ENCODE measurements at places on chromosomes 1 and 21.

- no peak for DNase-seq
Measured at GRCh38 chr1:109513110-109513710, 3.7 kb upstream of the AMIGO1 start.

DNA sequence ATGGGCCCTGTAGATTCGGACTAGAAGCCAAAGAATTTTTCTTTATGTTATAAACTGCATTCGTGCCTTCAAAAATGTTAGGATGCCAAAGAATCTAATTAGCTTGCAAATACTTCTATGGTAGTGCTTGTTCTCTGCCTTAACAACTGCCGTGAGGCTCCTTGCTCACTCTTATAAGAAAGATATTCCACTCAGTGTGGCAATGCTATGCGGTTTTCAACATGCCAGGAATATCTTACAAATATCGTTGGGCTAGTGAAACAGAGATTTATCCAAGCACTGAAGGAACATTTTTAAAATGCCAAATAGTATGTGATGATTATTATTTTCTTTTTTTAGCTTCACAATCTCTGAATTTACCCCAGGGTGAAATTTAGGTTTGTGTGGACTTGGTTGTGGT is 198.2 kb downstream of the GREM2 start:
- no peak for DNase-seq

GRCh38 chr1:81305997-81306452 is 494.7 kb upstream of the ADGRL2 start:
- DNase-seq, result peak; percentile 22

DNA sequence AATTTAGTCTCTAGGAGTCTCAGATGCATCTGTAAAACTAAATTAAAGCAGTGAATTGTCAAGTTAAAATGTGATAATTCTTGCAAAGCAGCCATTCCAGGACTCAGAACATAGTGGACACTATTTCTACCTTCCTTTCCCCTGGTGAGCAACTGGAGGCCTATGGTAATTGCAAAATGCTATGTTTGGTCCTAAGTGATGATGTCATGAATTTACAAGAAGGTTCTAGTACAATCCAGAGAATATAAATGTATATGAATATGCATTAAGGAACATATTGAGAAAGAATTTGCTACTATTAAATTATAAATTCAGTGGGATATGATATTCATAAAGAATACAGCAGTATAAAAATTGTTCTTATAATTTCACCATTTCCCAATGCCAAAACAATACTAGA is 32.6 kb downstream of the OMA1 start:
- no peak for DNase-seq

- peak; percentile 92 for DNase-seq
Measured at GRCh38 chr1:201191653-201192260, 1.1 kb downstream of the IGFN1 start.

DNA sequence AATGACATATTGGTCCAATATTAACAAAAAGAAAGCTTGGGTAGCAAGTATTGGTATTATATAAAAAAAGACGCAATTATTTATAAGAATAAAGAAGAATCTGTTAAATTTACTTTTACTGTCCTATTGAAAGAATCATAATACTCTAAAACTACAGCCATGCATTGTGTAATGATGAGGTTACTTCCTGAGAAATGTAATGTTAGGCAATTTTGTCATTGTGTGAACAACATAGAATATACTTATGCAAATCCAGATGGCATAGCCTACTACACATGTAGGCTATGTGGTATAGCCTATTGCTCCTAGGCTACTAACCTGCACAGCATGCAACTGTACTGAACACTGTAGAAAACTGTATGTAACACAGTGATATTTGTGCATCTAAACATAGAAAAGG is 121.2 kb upstream of the PTGFR start:
- no peak for DNase-seq

DNA sequence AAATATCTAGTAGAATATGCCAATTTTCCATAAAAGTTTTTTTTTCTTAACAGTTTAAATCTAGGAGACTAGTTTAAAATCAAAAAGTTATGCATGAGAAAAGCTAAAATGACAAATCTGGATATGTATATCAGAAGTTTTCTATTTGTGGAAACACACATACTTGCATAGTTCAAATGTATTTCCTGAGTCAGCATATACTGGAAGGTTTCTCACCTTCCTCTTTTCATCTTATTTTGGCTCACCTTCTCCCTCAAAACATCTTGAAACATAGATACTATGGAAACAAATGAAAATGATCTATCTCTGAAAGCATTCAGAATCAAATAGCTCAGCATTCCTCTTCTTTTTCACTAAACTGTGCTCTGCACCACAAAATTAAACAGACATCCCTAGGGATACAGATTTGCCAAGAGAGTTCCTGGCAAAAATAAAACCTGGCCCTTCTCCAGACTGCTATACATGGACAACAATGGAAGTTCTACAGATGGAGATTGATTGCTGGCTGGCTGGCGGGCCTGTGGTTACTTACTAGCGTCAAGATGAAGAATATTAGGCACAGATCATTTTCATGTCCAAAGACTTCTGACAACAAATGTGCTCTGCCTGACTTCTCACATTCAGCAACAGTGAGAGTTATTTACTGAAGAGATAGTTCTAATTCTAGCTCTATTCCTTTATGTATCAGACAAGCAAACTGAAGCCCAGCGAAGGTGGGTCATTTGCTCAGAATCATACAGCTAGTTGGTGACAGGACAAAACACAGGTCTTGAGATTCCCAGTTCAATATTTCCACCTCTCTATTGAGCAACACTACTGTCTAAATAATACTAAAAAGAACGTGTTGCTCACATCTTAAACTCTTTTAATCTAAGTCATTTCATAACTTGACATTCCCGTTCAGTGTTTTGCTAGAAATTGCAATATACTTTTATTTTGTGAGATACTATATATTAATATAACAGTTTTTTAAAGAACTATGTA is 26.6 kb downstream of the DIPK1A start:
- DNase-seq, result peak; percentile 39

- DNase-seq, result no peak
Measured at GRCh38 chr1:30419831-30420230, 303.6 kb downstream of the MATN1 start.

DNA sequence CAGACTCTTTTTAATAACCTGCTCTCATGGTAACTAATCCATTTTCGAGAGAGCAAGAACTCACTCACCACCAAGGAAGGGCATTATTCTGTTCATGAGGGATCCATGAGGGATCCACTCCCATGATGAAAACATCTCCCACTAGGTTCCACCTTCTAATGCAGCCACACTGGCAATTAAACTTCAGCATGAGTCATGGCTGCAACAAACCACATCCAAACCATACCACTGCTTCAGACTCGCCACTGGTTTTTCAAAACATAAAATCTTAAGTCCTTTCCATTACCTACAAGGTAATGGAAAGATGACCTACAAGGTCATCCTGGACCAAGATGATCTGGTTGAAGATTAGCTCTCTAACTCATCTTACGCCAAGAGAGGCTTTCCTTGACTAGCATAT is 405.1 kb downstream of the VAV3 start:
- DNase-seq, result no peak

- no peak for DNase-seq
Measured at GRCh38 chr1:218702775-218703174, 357.6 kb downstream of the TGFB2 start.

DNA sequence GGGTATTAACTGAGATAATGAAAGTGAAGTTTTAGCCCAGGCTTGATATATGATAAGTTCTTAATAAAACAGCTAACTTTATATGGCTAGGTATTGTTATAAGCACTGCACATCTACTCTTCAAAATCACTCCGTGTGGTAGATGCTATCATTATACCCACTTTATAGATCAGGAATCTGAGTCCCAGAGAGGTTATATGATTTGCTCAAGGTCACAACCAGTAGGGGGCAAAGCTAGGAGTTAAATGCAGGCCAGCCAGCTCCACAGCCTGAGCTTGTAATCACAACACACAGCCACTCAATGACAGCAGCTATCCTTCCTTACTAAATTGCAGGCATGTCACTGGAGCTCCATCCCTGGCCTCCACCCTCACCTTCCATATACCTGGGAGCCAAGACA is 115.8 kb downstream of the CAPN8 start:
- no peak for DNase-seq

GRCh38 chr21:28731700-28732321 is 260.9 kb downstream of the LTN1 start:
- DNase-seq, result no peak

DNA sequence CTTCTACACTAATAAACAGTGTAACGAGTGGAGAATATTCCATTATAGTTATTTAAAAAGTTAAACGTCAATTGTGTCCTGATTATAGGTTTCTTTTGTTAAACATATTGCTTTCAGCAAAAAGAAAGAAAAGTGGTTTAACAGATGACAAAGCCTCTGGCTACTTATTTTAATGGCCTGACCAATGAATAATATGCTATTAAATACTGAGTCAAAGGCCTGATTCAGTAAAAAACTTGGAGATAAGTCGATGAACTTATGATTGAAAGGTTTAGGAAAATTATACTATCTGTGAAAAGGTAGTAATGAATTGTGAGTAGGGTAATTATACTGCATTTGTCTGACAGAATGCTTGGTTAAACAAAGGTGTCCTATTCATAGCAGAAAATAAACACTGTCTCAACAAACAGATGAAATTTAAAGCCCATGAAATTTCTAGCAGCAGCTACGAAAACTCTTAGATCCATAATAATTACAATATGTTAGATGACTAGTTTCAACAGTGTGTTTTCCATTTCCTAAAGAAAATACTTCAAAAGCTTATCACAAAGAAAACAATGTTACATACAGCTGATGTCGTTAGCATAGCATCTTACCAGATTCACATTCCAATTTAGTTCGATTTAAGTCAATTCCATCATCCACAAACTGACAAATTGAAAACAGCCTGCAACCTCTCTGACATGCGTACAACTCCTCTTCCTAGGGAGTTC is 6.2 kb downstream of the TMEM59 start:
- DNase-seq, result no peak

- no peak for DNase-seq
Measured at GRCh38 chr1:63843884-63844283, 70.1 kb downstream of the ROR1 start.

- peak; percentile 15 for DNase-seq
Measured at GRCh38 chr1:240029418-240029817, 62.3 kb upstream of the FMN2 start.

DNA sequence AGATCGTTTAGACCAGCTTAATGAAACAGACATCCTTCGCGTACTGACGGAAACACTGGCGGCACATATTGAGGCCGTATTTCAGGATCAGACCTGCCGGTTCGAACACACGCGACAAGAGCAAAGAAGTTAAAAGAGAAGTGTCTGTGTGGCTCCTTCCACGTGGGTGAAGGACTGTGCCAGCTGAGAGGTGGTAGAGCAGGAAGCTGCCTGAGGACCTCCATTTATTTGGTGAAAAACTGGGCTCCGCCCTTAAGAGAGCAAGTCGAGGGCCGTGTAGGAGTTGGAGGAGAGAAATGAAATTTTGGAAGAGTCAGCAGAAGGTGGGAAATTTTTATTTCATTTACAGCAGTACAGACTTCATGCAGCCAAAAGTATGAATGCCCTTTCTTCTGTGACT is 38.8 kb upstream of the ADORA3 start:
- DNase-seq, result no peak

DNA sequence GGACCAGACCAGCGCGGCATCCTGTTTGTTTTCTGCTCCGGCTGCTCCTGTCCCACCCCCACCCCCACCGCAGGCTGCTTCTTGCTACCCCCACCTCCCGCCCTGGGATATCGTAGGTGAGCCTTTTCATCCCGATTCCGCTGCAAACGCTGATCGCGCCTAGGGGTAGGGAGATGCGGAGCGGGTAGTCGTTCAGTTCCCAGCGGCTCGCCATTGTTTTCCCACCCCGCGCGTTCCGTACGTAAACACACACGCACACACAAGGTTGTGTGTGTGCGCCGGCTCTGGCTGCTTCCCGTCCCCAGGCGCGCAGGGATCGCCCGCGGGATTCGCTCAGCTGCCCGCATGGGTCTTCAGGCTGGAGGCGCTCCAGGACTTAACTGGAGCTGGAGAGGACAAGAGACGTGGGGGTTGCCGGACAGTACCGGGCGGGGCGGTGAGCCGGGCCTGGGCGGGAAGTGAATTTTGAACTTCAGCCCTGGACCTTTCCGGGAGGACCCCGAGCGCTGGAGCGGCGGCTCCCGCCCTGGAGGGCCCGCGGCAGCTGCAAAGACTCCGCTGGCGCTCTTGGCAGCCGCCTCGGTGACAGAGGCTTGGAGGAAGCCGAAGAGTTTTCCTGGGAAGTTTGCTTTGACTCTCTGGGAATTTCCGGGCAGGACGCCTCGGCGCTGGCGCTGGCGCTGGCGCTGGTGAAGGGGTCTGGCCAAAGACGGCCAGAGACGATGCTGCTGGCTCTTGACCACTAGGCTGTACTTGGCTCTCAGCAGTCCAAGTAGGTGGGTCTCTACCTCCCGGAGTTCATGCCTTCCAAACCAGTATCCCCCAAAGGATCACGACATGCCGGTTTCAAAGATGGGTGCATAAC is 1.6 kb downstream of the SOX13 start:
- peak; percentile 50 for DNase-seq

DNA sequence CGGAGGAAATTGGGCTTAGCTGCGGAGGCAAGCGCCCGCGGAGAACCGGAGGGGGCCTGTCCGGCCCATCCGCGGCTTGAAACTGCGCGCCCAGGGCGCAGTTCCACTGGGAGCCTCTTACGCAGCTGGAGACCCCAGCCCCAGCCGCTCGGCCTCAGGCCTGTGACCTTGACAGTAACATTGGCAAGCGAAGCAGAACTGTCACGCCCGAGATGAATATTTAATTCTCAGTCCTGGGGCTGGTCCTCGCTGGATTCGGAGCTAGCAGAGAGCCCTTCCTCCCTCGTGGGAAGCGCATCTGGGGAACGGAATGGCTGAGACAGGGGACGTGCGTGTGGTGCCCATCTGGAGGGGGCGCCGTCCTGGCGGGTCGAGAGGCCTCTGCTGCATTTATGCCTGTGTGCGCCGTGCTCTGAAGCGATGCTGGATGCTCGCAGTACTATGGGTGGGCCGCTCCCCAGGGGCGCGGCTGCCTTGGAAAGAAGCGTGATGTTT is 928 bp downstream of the SLC6A17 start:
- no peak for DNase-seq

DNA sequence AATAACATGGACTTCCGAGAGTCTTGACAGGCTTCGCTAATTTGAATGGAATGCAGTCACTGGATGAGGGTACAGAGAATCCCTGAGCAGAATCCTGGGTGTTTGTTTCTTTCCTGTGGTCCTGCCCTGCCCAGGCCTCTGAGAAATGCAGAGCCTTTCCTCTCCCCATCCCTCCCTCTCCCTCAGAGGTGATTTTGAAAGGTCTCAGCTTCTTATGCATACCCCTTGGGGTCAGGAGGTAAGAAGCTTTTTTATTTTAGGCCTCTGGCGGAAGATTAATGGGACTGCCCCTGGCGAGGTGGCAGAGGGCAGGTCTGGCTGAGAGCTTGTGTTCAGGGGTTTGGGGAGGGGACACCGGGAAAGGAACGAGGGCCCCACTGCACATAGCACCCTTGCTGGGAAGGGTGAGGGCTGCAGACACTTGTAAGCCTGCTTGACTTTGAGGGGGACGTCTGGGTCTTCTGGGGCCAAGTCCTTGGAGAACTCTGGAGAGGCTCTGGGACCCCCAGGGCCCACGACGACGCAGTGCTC is 116.5 kb upstream of the SLC45A1 start:
- no peak for DNase-seq

- DNase-seq, result no peak
Measured at GRCh38 chr21:42066521-42066920, 4.6 kb upstream of the UMODL1 start.

Data from HFFc6 (cell line).